NCI-H1105 treated with DMSO at 0.1 percent for 48 hours (cell line): ENCODE measurements at places on chromosomes 7 and 10.

GRCh38 chr10:121783782-121784372 lies 144.0 kb downstream of the ATE1 start:
- DNase-seq = no peak

GRCh38 chr10:33952692-33953360 lies 618.4 kb upstream of the NRP1 start:
- DNase-seq = no peak

GRCh38 chr7:46515844-46516590 lies 594.9 kb upstream of the IGFBP3 start:
- DNase-seq = no peak

DNA sequence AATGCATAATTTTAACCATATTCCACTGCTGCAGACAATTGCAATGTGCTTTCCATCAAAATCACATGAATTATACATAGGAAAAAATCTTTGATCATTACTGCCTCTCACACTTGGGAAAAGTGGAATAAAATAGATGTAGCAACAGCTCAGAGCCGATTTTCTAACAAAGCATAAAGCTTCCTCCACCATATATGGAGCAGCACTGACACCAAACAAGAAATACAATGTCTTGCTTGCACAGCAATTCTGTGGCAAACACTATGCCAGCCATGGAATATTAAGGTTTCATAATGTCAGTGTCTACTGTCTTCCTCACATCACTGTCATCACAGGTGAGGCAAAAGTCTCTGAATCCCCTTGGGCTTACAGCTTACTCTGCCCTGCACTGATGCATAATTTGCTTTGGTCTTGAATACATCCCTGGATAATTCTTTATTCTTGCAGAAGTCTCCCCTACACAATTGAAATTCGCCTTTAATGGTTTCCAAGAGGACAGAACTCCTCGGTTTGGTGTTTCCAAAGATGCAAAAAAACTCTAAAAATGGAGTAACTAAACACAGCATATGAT lies 198.5 kb downstream of the CACNA2D1 start:
- DNase-seq = no peak

- DNase-seq = no peak
Observed at GRCh38 chr7:50646069-50646468, 80.9 kb upstream of the DDC start.

- DNase-seq = no peak
Observed at GRCh38 chr10:103692952-103693811, 162.2 kb downstream of the SH3PXD2A start.

DNA sequence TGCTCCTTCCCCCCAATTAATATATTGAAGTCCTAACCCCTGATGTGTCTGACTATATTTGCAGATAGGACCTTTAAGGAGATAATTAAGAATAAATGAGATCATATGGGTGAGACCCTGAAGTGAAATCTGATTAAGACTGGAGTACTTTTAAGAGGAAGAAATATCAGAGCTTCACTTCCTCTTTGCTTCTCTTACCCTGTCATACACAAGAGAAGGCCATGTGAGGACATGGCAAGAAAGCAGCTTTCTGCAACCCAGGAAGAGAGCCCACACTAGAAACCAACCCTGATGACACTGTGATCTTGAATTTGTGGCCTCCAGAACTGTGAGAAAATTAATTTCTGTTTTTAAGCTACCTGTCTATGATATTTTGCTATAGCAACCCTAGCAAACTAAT lies 44.2 kb downstream of the JMJD1C start:
- DNase-seq = no peak

DNA sequence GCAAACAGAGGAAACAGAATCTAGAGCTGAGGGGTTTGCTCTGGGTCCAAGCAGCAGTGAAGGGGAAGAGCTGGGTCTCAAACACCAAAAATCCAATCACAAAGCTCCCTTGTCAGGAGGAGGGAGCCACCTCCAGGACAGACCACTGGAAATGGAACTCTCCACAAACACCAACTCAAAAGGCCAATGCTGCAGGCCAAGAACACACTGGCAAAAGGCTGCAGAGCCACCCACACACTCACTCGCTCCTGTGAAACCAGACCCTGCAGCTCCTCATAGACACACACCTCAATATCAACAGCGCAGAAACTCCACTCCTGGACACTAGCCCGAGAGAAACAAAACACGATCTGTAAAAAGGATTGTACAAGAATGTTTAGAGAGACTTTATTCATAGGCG lies 213.5 kb downstream of the PTPRN2 start:
- no peak for DNase-seq

- DNase-seq = no peak
Observed at GRCh38 chr10:75018251-75018650, 93.2 kb upstream of the SAMD8 start.

DNA sequence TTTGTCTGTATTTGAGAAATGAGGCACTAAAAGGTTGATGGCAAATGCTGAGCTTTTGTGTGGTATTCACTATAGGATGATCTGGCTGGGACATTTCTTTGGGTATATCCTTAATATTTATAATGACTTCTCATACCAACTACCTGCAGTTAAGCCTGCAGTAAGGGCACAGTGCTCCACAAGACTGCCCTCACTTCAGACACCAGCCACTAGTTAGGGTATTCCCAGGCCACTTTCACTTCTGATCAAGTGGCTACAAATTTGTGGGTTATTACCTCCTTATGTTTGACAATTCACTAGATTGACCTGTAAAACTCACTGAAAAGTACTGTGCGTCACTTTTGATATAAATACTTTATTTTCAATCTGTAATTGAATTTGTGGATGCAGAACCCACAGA lies 20.3 kb downstream of the CCDC126 start:
- DNase-seq = no peak

GRCh38 chr10:79047875-79048638 lies 20.7 kb upstream of the ZMIZ1 start:
- no peak for DNase-seq

DNA sequence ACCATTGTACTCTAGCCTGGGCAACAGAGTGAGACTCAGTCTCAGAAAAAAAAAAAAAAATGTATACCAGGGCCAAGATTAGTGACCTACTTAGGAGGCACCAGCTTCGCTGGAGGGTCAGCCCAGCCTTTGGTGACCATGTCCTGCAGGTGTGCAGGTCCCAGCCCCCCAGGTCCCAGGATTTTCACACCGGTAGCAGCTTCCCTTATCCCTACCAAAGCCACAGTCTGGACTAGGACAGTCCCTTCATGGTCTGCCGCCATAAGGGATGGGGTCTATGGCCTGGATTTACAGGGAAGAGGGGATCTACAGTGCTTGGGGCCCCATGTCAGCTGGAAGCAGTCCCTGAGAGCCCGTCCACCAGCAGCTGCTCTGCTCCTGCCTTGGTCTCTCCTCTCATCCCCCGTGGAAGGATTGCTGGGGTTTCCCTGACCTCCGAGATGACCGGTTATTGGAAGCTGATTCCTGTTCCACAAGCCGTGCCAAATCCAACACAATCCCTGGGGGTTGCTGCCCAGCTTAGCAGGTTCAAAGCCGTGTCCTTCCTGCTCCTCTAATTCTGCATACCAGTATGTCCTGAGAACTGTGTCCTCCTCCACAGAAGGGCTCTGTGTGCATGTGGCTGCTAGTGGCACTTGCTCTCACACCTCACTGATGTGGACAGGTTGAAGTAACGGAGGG lies 11.0 kb upstream of the NDUFB2 start:
- DNase-seq = no peak

DNA sequence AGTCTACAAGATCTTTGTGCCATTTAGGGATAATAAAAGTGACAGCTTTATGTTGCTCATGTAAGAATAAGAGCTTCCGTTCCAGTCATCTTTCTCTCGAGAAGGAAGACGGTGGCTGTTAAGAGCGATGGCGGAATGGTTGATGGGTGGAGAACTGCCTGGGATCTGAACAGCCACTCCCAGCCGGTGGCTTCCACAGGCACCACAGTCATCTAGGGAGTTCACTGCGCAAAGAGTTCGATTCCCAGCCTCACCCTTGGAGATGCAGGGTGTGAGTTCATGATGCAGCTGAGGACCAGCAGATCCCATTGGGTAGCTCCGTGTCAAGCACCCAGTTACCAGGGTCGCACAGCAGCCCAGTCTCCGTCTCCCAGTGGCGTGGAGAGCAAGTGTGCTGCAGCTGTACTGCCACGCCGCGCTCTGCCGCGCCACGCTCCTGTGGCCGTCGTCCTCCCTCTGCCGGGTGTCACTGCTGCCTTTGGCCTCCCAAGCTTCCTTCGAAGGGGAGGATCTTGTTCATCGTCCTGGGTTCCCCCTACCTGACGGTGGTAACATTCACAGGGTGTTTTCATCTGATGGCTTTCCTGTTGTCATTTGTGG lies 7.8 kb downstream of the SUN1 start:
- DNase-seq = no peak

GRCh38 chr10:78212060-78212785 lies 178.6 kb downstream of the RPS24 start:
- no peak for DNase-seq

GRCh38 chr7:45145881-45146280 lies 11.7 kb upstream of the RAMP3 start:
- DNase-seq = no peak

GRCh38 chr7:4682621-4683042 lies 537 bp downstream of the FOXK1 start:
- peak; percentile 23 for DNase-seq

- DNase-seq = no peak
Observed at GRCh38 chr7:10855583-10855982, 118.1 kb upstream of the PHF14 start.

DNA sequence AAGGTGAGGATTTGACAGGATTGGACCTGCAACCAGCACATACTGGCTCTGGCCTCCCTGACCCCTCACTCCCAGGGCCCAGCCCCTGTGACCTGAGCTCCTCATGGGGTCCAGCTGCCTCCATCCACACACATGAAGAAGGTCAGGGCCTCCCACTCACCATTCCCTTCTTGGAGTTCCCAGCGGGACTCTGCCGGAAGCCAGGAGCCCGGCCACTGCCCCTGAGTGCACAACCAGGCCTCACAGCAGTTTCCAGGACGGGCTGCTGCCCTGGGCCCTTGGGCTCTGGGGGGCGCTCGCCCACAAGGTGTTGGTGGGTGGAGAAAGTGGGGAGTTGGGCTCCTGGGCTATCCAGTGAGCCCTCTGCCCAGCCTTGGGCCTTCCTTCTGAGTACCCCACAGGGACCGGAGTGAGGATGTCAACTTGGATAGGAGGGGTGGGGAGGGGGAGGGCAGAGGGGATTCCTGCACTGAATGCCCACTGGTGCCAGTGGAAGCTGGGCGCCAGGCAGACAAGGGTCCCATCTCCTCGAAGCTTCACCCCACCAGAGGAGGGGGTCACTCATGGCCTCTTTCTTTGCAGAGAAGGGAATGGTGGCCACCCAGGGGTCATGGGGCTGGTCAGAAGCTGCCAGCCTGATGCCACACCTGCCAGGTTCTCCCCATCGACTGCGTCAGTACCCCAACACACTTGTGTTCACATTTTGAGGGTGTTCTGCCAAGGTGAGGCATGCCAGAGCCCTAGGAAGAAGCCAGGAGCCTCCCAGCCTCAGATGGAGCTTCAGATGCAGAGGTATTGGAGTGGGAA lies 115.3 kb downstream of the PTPN20 start:
- no peak for DNase-seq

DNA sequence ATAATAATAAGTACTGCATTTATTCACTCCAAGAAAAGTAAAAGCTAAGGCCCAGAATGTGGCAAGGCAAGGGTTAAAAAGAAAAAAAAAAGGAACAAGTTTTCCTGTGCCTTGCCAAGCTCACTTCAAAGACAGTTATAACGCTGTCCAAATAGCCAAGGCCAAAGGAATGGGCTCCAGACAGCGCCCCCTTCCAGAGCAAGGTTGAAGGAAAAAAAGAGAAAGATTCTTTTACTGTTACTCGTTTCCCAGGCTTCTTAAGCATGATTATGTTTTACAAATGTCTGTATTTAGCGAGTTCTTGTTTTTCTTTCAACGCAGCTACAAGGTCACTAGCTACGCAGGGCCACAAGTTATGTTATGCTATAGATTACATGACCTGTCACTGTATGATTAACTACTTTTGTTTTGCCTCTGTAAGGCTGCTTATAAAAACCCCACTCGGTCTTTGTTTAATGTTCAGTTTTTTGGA lies 9.1 kb upstream of the EIF4H start:
- DNase-seq = no peak

- DNase-seq = no peak
Observed at GRCh38 chr7:29095631-29096445, 50.5 kb downstream of the CPVL start.

- DNase-seq = no peak
Observed at GRCh38 chr10:132158122-132158741, 28.5 kb upstream of the DPYSL4 start.

DNA sequence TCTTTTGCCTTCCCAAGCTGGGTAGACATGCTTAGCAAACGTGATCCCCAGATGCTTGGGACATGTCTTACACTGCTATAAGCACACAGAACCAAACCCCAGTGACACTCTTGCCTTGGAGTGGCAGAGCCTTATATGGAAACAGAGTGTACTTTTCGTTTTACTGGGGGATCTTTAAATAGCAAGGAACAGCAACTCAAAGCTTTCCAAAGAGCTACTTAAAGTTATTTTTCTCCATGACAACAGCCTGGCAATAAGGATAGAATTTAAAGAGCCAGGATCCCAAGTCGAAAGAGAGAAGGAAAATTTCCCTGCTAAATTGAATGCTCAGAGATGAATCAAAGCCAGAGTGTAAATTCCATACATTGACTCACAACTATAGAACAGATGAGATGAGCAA lies 67.8 kb downstream of the ZNF365 start:
- no peak for DNase-seq

- no peak for DNase-seq
Observed at GRCh38 chr10:98364432-98365102, 50.4 kb downstream of the PYROXD2 start.

DNA sequence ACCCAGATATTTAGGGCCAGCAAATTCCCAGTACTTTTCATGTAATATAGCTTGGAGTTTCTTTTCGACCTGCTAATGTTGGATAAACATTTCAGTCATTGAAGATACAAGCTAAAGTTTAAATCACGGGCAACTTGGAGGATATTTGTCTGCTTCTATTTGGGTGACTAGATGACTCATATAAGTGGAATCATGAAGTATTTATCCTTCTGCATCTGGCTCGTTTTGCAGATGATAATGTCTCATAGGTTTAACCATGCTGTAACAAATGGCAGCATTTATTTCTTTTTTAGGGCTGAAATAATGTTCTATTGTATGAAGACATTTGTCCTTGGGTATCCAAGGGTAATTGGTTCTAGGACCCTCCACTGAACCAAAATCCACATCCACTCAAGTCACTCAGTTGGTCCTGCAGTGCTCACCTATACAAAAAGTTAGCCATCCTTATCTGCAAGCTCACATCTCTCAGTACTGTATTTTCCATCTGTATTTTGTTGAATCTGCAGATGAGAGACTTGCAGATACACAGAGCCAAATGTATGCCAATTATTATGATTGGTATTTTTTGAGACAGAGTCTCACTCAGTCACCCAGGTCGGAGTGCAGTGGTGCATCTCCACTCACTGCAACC lies 187.2 kb upstream of the CSTF2T start:
- DNase-seq = no peak

DNA sequence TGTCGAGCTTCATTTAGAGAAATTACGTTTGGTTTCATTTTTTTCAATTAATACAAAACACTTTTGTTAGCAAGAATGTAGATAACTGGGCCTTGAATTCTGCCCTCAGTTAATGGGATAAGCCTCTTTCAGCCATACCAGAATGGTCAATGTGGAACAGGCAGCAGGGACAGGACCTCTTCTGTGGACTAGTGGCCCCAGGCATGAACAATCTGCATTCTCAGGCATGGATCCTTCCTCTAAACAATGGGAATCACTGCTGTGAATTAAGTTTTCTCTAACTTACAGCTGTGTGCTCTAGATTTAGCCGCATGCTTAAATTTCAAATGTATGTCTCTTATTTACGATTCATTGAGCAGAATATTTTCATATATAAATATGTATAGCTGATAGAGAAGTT lies 237.7 kb upstream of the PRKCQ start:
- no peak for DNase-seq

GRCh38 chr10:78664929-78665553 lies 403.7 kb upstream of the ZMIZ1 start:
- no peak for DNase-seq
